NCI-H2227 treated with DMSO at 0.1 percent for 48 hours (cell line): ENCODE measurements at places on chromosomes 4 and X.

GRCh38 chrX:149494844-149495565 is 10.1 kb downstream of the IDS start:
- DNase-seq: no peak

DNA sequence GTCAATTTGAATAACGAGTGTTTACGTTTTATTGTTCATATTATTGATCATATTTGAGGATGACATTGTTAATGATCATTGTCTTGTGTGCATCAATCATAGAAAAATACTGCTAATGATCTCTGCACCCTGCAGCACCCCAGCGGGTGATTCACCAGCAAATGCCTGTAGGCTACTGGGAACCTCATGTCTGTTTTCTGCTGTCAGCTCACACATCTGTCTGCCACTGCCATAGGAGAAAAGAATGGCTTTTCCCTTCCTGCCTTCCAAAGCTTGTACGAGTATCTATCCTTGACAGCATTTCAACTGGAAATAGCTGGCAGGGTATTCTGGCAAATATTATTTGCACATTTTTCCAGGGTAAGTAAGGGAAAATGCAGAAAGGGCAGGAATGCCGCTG is 272.1 kb upstream of the TRAM1L1 start:
- no peak for DNase-seq

DNA sequence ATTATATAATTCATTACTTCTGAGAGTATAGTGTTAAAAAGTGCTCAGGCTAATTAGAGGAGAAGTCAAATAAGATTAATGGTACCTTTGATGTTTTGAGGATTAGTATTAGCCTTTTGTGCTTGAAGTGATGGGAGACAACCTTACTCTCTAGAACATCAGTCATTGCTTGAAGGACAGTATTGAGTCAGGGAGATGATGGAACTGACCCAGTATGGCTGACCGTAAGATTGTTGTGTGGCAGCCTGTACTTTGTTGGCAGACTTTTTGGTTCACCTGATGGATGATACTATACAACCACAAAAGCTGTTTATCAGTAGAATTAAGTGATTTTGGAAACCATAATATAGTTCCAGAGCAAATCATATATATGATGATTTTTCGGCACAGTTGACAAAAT is 9.9 kb downstream of the OGT start:
- no peak for DNase-seq

DNA sequence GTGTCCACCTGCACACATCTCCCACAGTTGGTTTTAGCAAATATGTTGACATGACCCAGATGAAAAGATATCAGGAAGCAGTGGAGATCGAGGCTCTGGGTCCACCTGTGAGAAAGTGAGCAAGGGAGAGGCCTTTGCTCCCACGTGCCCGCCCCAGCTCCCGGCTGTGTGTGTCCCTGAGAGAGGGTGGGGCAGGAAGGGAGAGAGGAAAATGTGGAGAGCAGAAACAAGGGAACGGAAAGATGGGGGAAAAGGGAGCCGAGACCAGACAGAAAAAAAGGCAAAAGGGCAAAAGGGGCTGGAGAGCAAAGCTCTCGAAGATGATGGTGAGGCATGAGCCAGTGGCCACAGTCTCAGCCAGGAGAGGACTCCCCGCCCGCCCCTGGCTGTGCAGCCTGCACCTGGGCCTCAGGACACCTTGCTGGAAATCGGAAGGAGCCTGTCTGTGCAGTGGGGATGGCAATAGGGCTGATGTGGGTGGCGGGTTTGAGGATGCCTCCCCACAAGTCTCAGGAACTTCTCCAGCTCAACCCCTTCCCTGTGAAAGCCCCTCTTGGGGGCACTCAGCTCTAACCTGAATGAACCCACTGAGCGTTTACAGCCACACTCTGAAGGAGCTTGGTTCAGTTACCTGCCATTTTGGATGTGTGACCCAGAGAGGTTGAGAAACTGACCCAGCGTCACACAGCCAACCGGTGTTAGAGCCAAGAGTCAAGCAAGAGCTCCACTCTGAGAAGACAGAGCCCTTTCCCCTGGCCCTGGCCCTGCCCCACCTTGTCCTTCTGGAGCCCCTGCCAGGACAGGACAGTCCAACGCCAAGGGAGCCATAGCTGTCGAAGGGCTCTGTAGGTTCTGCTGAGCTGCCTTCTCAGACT is 20.3 kb upstream of the MSX1 start:
- no peak for DNase-seq

DNA sequence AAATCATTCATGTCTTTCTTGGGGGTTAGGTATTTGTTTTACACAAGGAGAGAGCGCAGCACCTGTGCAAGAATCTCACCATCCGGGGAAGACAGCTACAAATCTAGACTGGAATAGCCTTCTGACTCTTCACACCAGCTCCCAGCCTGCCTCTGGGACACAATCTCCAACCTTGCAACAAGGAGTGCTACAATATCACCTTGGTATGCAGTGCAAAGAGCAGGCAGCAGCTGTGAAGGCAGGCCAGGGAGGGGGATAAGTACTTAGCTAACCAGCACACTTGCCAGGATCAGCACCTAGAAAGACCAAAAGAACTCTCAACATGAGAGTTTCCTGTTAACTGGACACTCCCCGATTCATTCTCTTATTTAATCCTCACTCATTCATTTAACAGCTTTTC is 235.3 kb downstream of the AR start:
- no peak for DNase-seq
